Posterior cingulate gyrus (tissue), 11 donors: ENCODE measurements at places on chromosomes 12 and 14.
A peak's percentile ranks its signal among the peaks of the same experiment; 100 is the strongest.

DNA sequence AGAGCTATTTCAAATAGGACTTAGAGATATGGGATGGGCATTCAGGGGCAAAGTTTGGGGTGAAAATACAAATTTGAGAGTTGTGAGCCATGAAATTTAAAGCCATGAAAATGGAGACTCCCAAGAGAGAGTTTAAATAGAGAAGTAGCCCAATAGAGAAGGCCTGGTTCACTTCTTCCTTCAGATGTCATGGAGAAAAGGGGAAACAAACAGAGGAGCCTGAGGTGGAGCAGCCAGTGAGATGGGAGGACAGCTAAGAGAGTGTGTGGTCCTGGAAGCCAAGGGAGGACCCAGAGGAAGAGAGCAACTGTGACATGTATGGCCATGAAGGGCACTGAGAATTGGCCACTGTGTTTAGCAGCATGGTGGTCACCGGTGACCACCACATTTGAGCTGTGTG, 12.3 kb upstream of the DYNLL1 start:
- no peak for DNase-seq

GRCh38 chr12:52581066-52581465, 7.4 kb upstream of the KRT74 start:
- no peak for DNase-seq

DNA sequence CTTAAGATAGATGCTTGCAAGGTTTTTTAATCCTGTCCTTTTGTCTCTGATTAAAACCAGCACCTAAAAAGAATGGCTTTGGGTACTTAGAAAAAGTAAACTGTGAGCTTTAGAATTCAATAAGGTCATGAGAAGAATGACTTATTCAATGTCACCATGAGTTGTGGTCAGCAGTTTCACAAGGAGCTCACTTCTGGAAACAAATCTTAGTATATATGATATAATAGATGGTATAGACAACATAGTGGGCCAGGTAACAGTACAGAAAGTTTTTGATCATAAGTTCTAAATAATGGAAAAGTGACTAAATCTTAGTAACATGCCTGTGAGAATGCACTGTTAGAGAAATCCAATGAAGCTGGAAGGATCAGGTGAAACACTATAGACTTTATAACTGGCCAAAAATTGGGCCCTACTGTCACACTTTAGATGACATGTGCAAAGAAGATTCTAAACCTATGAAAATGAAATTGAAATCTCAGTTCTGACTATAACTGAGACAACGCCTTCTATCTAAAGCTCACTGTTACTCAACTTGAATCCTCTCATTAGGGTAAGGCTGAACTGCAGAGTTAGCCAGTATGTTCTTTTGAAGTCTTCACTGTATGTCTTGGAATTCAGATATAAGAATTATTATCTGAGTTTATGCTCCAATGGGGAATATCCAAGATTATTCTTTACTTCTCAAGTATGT, 42.4 kb upstream of the RAD51AP1 start:
- DNase-seq: no peak

DNA sequence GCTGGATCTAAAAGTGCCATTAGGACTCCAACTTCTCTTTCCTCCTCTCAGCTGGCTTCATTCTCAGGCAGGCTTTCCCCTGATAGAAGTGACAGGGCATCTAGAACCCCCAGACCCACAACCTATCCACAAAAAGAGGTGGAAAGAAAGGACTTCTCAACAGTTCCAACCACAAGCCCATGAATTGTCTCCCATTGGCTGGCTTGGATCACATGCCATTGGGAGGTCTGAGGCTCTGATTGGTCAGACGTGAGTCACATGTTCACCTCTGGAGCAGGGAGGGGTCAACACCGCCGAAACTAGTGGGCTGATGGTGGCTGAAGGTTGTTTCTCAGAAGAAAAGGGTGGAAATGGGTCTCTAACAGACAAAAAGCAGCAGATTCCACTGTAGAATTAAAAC, 47.2 kb downstream of the DRAM1 start:
- DNase-seq: no peak

DNA sequence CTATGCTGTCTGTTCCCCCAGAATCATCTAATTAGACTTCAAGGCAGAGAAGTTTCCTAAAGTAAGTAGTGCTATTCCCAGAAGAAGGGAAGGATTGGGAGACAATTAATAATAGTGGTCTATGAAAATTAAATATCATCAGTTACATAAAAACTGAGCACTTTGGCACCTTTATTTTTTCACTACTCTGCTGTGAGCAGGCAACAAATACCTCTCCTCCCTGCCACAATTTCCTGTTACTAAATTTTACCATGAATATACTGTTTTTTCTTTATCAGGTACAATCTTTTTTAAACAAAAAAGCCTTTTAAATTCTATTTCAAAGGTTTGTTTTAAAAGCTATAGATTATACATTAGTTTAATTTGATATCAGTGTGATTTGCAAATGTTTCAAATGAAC, 29.4 kb upstream of the KRAS start:
- no peak for DNase-seq

DNA sequence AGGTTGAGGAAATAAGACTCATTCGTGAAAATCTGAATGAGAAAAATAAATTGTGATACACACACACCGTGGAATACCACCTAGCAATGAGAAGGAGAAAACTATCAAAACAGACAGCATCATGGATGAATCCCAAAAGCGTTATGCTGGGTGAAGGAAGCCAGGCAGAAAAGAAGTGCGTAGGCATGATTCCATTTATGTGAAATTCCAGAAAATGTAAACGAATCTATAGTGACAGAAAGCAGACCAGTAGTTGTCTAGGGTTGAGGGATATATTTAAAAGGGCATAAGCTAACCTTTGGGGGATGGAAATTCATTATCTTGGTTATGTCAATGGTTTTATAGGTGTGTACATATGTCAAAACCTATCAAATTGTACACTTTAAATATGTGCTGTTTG, 42.5 kb upstream of the ANO2 start:
- no peak for DNase-seq

- DNase-seq: no peak
Observed at GRCh38 chr14:22542360-22542759, 46.7 kb downstream of the DAD1 start.

DNA sequence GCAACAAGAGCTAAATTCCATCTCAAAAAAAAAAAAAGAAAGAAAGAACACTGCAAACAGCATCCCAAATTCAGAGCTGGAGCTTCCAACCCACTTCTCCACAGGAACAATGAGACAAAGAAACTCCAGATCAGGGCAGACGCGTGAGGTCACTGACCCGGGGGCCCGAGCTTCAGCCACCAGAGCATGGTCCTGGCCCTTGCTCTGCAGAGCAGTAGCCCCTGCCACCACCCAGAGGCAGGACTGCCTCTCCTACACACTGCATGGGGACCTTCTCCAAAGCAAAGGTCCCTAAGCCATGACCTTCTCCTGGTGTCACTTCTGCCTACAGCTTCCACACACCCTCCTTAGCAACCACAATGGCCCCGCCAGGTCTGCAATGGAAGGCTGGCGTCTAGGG, 53.1 kb downstream of the CCNK start:
- DNase-seq: no peak

- DNase-seq: no peak
Observed at GRCh38 chr12:28209782-28210181, 19.5 kb downstream of the CCDC91 start.

- DNase-seq: no peak
Observed at GRCh38 chr12:1502379-1502720, 92.0 kb downstream of the FBXL14 start.

- no peak for DNase-seq
Observed at GRCh38 chr14:63963439-63963838, 110.6 kb downstream of the SYNE2 start.

DNA sequence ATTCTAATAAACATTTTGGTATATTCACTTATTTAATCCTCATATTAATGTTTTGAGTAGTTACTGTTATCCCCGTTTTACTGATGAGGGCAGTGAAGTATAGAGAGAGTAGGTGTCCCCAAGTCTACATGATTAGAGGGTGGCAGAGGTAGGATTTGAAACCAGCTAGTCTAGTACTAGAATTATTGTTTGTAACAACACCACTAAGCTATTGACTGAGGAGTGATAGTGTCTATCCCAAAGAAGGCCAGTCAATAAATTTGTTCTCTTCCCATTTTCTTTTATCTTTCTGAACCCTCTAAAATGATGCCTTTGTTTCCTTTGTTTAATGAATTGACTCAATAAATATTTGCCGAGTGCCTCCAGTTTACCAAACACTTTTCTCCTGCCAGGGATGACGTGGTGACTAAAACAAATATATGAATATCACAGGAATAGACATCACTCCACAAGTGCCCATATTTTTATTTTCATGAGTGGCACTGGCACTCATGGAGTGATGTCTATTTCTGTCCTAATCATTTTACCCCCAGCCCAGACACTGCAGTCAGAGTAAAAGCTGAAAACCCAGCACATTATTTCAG, 247.5 kb downstream of the SLC16A7 start:
- no peak for DNase-seq

GRCh38 chr12:42420395-42420794, 94.4 kb downstream of the PPHLN1 start:
- no peak for DNase-seq

DNA sequence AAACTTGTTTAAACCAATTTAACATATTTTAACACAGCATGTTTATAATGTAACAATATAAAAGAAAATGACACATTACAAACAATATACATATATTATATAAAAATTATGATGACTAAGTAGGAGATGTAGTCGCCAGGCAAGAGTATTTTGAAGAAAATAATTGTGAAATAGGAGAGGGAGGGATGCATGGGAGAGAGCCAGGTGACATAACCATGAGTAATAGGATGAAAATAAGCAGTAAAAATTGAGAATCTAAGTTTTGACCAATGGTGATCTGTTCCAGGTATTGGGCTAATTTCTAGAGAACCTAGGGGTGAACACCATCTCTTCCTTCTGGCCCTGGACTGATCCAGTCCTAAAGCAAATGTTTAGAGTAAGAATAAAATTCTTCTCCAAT, 315.2 kb upstream of the G2E3 start:
- DNase-seq: no peak

- no peak for DNase-seq
Observed at GRCh38 chr12:119721306-119721705, 53.4 kb downstream of the PRKAB1 start.

DNA sequence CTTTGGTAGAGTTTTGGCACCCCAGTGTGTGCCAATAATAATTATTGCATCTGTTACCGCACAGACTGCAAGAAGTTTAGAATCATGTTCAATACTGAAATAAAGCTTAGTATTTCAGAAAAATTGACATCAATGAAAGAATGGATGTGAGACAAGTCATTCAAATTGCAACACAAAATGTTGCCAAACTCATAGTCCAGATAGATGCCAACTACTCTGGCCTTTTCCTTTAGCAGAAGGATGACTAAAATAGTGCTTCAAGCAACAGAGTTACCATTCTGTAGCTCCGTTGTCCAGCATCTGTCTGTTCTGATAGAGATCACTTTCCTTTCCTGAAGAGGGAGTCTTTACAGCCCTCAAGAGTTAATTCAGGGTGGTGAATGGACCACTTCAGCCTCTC, 77.5 kb downstream of the LIN7A start:
- no peak for DNase-seq

DNA sequence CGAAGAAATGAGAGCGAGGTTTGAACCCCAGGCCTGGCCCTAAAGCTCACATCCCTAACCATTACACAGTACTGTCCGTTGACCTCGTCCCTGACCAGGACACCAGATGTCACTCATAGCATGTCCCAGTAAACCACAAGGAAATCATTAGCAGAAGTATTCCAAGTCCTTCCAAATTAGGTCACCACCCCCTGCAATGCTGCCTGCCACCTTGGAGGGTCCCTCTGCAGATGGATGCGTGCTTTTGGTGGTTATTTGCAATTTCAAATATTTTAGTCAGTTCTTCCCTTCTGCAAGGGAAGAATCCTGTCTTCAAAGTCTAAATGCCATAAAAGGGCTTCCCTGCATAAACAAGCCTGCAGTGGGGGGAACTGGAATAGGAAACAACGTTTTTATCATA, 71.3 kb downstream of the CLMN start:
- no peak for DNase-seq

- DNase-seq: no peak
Observed at GRCh38 chr12:63064080-63064479, 86.9 kb downstream of the AVPR1A start.

- no peak for DNase-seq
Observed at GRCh38 chr14:20730891-20731290, 14.8 kb upstream of the EDDM3A start.

GRCh38 chr12:70788774-70789173, 131.8 kb downstream of the PTPRR start:
- DNase-seq: no peak

DNA sequence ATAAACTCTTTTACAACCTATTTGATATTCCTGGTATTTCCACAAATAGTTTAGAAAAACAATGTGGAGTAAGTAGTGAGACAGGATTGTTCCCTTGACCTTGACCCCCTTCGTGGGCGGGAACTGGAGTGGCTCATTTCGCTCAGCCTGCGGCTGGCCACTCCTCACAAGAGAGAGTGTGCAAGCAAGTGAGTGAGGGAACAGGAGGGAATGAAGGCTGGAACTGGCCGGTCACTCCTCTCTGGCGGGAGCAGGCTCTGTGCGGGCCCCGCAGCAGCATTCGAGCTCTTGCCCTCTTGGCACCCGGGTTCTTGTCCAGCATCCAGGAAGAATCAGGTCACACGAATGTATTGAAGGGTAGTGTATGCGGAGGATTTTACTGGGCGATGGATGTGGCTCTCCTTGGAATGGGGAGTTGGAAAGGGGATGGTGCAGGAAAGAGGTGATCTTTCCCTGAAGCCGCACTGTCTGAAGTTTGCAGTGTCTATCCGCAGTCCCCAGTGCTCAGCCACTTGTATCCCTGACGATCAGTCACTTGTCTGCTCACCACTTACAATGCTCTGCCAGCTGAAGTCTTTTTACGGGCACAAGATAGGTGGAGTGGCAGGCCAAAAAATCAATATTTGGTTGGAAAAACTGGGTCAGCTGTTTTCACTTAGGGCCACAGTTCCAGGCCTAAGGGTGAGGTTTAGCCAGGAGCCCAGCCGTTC, 28.0 kb upstream of the TXNRD1 start:
- DNase-seq: peak; percentile 77

DNA sequence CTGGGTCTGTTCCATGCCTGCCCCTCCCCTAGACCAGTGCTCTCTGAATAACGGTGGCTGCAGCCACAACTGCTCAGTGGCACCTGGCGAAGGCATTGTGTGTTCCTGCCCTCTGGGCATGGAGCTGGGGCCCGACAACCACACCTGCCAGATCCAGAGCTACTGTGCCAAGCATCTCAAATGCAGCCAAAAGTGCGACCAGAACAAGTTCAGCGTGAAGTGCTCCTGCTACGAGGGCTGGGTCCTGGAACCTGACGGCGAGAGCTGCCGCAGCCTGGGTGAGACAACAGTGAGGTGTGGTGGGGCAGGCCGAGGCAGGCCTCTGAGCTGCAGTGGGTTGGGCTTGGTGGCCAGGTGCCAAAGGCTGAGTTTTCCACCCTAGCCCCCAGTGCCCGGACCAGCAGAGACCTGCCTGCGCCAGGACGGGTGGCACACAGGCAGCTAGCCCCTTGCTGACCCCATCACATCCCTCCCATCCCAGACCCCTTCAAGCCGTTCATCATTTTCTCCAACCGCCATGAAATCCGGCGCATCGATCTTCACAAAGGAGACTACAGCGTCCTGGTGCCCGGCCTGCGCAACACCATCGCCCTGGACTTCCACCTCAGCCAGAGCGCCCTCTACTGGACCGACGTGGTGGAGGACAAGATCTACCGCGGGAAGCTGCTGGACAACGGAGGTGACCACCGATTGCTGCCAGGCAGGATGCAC, 28.2 kb upstream of the LRP1-AS start:
- peak; percentile 95 for DNase-seq
